ENCODE measurements at places on chromosomes 5 and 9.

- DNase-seq: no peak
Measured at GRCh38 chr5:66653325-66653724, 57.1 kb downstream of the MAST4 start.

- DNase-seq: peak; percentile 34
Measured at GRCh38 chr9:129183495-129184218, 5.6 kb upstream of the IER5L start.

GRCh38 chr5:84113246-84114105 is 271.2 kb downstream of the EDIL3 start:
- DNase-seq: no peak

GRCh38 chr9:8651070-8651845 is 851.7 kb upstream of the DMAC1 start:
- no peak for DNase-seq

DNA sequence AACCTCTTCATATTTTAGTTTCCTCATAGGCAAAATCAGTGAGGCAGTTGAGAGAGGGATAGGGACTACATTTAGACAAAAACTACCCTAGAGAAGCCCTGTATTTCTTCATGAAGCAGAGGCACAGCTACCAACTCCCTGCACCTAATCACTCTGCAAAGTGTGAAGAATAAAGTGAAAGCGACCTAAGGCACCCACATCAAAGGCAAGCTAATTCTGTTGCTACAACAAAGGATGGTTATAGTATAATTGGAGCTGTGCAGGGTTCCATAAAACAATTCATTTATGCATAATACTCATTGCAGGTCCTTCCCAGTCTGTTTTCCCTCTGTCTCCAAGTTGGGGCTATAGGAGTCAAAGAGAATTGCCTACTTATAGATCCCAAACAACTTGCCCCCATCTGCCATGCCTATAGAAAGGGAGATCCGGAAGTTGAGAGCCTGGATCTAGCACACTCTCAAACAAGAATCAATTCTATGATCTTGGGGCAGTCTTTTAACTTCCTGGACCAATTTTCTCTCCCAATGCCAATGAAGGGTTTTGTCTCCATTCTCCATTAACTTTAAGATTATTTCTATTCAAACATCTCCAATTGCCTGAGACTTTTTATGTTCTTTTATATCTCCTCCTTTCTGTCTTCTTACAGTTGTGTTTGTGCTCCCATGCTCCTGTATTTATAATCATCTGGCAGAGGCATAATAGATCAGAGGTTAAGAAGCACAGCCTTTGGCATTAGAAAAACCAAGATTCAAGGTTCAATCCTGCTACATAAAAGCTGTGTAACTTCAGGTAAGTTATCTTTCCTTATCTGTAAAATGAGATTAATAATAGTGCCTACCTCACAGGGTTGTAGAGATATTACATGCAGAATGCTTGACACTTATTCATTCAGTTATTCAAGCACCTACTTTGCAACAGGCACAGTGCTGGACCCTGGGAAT is 56.0 kb upstream of the PTGER4 start:
- DNase-seq: no peak
